ENCODE measurements at places on chromosomes 6 and 20. TPM values are rescaled to one million over a fixed set of nuclear protein-coding genes. Genes with fewer than 3 reads are reported as not detected.
A peak's percentile ranks its signal among the peaks of the same experiment; 100 is the strongest.

DNA sequence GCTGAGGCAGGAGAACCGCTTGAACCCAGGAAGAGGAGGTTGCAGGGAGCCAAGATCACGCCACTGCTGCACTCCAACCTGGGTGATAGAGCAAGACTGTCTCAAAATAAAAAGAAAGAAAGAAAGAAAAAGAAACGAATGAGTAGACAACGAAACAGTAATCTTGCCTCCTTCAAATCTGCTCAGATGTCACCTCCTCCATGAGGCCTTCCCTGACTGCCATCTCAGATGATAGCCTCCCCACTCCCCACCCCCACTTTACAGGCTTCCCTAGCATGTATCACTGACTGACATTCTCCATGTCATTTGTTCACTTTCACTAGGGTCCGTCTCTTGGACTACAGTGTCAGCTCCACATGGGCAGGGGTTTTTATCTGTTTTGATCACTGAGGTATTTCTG is 36.4 kb downstream of the C20orf203 start:
- no peak for DNase-seq

DNA sequence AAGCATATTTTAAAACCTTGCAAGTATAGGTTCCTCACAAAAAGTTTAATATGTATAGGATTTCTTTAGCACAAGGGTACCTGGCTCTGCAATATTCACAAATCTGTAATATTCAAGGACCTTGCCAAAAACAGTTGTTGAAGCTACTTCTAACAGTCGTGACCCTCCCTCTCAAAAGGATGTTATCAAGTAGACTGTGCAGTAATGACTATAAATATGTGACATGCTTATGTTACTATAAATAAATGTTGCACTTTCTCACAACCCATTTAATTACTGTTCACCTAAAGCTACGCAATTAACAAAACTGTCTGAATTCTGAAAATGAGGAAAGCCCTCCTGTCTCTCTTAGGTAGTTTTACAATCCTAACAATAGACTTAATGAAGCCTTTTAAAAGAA is 41.8 kb downstream of the FYN start:
- DNase-seq: no peak

DNA sequence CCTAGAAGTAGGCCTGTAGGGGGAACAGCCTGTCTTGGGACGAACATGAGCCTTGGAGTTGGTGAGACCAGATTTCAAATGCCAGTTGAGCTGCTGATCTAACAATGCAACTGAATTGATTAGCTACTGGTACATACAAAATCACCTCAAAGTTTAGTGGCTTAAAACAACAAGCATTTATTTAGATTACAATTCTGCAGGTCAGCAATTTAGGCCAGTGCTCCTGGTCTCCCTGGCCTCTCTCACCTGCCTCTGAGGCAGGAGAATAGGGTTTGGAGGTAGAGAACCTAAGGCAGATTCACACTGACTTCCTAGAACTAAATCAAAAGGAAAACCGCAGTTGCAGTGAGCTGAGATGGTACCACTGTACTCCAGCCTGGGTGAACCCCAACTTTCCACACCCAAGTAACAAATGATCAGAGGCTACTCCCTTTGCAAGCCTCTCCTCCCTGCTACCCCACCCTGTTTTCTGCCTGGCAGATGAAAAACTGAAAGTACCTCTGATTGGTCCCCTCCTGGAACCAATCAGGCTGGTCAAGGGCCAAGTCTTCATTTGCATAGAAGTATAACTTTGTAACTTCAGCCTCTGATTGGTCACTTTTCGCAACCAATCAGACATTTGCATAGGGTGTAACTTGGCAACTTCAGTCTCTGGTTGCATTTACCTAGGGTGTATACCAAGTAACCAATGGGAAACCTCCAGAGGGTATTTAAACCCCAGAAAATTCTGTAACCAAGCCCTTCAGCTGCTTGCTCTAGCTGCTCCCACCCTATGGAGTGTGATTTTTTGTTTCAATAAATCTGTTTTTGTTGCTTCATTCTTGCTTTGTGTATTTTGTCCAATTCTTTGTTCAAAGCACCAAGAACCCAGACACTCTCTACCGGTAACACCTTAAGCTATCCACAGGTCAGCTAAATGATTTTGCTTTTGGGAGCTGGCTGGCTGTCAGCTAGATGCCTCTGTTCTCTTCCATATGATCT is 8.1 kb upstream of the UBR2 start:
- DNase-seq: no peak

RNF144B gene
- total RNA-seq: 0.83 TPM

DNA sequence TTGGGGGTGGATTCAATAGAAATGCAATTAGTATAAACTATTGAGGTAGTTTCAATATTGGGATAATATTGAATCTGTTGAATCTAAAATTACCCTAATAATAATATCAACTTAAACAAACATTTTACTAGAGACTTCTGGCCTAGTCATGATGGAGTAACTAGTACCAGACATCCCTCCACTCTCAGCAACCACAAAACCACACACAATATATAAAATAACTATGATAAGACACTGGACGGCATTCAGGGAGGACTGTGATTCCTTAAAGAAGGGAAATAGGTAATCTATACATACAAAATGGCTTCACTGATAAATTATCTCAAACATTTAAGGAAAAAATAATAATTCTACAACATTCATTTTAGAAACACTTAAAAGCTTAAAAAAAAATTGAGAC is 38.9 kb upstream of the TMEM14A start:
- no peak for DNase-seq

DNA sequence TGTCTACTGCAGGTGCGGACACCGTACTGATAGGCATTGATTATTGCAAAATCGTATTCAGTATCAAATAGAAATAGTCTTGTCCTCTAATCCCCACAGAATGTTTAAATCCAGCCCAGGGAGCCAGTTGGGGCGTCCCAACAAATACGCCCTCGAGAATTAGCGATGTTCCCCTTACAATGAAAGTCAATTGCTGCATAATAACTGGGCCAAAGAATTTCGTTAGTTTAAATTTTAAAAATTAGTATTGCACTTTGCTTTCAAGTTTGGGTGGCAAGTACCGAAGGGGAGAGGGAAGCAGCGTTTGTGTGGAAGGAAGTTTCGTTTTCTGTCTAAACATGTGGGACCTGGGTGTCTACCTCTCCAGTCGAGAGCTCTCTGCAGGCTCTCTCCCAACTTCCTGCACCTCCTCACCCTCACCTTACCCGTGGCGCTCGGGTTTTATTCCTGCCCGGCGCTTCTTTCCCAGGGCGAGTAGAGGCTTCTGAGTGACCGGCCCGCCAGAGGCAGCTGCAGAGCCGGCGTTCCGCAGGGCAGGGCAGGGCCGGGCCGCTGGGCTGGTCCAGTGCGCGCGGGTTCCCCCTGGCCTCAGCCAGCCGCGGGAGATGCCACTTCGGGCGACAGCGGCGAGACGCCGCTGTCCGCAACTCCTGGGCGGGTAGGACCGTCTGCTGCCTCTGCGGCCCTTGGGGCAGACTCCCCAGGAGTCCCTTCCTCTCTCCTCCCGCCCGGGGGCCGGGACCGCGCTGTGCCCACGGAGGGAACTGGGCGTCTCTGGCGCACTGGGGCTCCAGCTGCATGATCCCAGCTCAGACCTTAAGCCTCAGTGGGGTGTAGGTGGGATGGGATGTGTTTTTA is 862 bp upstream of the TFAP2C start:
- DNase-seq: no peak

GPSM3 gene
- total RNA-seq: 1.3 TPM

PRL gene
- total RNA-seq: not detected

HDGFL1 gene
- not detected for total RNA-seq

GRCh38 chr6:108102965-108103364 is 28.4 kb upstream of the OSTM1 start:
- no peak for DNase-seq

SLPI gene
- 0.17 TPM for total RNA-seq

DNA sequence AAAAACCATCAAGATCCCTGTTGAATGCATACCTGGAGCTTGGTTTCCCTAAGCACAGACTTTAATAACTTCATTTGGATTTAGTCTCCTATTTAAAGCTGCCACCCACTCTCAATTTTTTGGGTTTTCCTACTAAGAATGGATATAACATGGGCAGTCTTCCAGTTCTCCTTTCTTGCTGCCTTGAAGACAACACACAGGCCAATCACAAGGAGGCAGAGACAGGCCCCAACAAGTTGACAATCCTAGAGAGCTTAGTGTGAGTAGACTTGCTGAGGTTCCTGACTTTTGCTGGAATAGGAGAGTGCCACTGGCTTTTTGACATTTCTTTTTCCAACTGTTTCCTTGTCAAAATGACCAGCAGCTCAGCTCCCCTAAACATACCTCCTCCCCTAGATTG is 112.3 kb upstream of the ESR1 start:
- DNase-seq: no peak

COL11A2 gene
- 0.26 TPM for total RNA-seq

FKBP1C gene
- 0.26 TPM for total RNA-seq

NTSR1 gene
- total RNA-seq: under 0.01 TPM

DNA sequence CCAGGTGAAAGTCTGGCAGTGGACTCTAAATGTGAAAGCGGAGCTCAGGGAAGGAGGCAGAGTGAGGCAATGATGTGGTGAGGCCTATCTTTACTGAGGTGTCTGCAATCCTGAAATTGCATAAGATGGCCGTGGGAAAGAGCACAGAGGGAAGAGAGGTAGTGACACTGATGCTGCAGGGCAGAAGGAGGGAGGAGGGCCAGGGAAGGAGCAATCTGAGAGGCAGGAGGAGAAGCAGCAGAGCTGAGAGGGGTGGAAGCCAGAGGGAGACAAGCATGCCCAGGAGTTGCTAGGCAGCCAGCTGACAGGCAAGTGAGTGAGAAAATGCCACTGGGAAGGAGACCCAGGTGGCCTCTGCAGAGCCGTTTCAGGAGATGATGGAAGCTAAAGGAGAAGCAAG is 97.4 kb upstream of the CNR1 start:
- DNase-seq: no peak

GRCh38 chr20:8602389-8603116 is 466.3 kb upstream of the PLCB4 start:
- no peak for DNase-seq

MAPK13 gene
- total RNA-seq: 7.6 TPM

TOMM34 gene
- 15.5 TPM for total RNA-seq

- peak; percentile 52 for DNase-seq
Observed at GRCh38 chr20:11676630-11677287, 240.9 kb upstream of the BTBD3 start.

UNC5CL gene
- 0.26 TPM for total RNA-seq

DNA sequence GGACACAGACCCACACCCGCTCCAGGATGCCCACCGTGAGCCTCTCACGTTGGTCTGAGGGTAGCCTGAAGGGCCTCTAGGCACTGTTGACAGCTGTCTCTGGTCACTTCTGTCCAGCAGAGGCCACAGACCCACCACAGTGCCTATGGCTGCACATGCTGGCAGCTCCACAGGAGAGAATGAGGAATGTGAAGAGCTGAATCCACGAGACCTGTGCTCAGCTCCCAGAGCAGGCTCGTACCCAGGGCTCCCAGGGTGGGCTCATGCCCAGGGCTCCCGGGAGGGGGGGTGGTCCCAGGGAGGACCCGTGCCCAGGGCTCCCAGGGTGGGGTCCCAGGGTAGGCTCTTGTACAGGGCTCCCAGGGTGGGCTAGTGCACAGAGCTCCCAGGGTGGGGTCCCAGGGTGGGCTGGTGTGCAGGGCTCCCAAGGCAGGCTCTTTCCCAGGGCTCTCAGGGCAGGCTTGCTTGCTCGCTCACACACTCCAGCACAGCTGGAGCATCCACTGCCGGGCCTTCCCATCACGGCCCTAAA is 201.0 kb downstream of the SYNDIG1 start:
- no peak for DNase-seq

DNA sequence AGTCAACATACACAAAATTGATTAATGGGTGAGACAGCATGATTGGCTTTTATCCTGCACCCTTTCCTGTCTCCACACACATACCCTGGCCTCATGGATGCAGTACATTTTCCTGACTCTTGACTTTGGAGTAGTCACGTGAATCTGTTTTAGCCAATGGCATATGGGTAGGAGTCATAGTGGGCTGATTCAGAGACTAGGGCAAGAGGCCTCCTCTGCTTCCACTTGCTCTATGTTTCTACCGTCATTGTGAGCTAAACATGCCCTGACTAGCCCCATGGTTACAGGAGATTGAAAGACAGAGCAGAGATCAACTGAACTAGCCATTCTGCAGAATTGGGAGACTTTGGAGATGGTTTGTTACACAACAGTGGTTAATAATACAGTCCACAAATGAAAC is 850.0 kb downstream of the DHX35 start:
- DNase-seq: peak; percentile 8

DNA sequence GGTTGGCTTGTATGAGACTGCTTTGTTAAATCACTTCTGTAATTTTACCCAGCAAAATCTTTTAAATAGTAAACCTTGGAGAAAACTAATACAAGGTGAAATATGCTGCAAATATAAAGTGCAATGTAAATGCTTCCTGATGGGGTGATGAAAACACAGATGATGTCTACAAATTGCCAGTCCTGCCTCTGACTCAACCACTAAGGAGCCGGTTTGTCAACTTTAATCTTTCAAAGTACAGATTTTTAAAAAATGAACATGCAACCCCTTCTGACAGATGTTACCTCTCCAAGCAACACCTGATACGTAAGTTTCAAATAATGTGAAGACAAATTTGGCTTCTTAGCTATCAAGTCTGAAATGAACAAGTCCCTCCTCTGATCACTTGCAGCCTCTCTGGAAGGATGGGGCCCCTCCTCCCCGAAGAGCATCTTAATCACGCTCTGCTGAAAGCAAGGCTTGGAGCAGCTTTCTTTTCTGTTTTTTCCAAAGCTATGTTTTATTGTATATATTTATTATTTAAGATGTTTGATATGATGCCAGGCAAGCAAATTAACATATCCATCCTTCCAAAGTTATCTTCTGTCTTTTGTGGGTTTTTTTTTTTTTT is 196.0 kb downstream of the MYLK4 start:
- DNase-seq: no peak

- no peak for DNase-seq
Observed at GRCh38 chr6:2639896-2640295, 110.8 kb downstream of the MYLK4 start.

DNA sequence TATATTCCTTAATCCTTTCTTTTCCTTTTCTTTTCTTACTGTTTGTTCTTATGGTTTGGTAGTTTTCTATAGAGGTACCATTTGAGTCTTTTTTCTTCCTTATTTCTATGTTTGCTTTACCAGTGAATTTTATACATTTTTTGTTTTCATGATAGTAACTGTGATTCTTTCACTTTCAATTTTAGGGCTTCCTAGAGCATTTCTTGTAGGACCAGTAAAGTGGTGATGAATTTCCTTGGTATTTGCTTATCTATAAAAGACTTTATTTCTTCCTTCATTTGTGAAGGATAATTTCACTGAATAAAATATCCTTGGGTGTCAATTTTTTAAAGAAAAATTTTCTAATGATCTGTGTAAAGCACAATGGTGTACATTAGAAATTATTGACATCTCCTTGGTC is 637.4 kb downstream of the CD109 start:
- DNase-seq: peak; percentile 27

- DNase-seq: peak; percentile 98
Observed at GRCh38 chr6:112289038-112289566, 34.7 kb upstream of the LAMA4 start.

DNA sequence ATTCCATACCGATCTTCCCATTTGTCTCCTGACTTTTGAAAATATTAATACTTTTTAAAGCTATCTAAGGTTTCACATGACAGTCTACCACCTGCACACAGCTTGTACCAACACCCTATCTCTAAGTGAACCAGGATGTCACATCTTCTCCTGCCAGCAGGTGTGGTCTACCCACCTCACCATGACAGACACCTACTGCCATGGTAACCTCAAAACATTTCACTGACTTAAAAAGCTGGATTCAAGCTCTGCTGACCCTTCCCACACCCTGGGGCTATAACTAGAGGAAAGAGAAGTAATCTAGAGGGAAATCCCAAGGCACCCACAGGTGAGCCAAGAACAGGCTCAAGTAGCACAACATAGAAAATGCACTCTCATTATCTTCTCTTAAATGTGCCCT is 1.2 kb downstream of the SLC17A3 start:
- DNase-seq: no peak

- no peak for DNase-seq
Observed at GRCh38 chr6:54864272-54864671, 17.7 kb downstream of the FAM83B start.

LGSN gene
- under 0.01 TPM for total RNA-seq
